ENCODE measurements at places on chromosomes 2 and 18.

GRCh38 chr18:27094621-27095020 is 90.5 kb downstream of the CHST9 start:
- DNase-seq: no peak

- DNase-seq: no peak
These were observed 60.7 kb downstream of the HAUS1 start for GRCh38 chr18:46164920-46165319.

GRCh38 chr2:31258351-31258750 is 24.4 kb downstream of the EHD3 start:
- no peak for DNase-seq

- no peak for DNase-seq
These were observed 64.8 kb upstream of the STK39 start for GRCh38 chr2:168312036-168312822.

- no peak for DNase-seq
These were observed 42.0 kb downstream of the SPC25 start for GRCh38 chr2:168848225-168848624.

GRCh38 chr2:113977660-113978523 is 88.0 kb downstream of the ACTR3 start:
- peak; percentile 7 for DNase-seq

DNA sequence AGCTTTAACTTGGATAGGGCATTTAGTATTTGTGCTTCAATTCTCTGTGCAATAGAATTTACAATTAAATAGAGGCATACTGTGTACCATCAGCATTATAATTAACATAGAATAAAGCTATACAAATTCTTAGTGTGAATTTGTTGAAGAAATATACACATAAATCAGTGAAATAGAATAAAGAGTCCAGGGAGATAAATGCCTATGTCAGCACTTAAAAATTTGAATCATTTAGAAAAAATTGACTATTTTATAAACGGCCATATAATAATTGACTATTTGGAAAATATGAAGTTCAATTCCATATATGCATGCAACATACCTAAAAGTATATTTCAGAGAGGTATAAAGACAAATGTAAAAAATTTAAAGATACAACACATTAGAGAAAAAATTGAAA is 348.7 kb downstream of the NR4A2 start:
- DNase-seq: no peak

GRCh38 chr2:77488141-77488540 is 34.0 kb downstream of the LRRTM4 start:
- DNase-seq: no peak

DNA sequence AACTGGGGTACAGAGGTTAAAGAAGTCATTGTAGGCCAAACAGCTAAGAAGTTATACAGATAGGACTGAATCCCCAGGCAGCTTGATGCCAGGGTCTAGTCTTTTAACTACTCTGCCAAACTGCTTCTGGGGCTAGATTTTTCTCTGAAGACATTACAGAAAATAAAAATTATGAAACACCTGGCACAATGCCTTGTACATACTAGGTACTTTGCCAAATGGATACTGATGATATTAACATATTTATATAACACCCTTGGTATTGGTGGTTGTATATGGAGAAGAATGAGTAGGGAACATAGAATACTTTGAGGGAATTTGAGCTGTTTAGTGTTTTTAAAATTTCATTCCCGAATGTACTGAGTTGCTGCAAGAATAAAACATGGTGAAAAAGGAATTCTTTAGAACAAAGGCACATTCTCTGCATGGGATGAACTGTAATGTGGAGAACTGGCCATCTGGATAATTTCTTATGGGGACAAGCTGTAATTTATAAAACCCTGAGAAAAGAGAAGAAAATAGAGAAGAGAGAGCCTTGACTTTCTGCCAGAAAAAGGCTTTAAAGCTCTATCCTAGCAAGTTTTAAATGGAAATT is 210.9 kb upstream of the TMEM200C start:
- peak; percentile 48 for DNase-seq

DNA sequence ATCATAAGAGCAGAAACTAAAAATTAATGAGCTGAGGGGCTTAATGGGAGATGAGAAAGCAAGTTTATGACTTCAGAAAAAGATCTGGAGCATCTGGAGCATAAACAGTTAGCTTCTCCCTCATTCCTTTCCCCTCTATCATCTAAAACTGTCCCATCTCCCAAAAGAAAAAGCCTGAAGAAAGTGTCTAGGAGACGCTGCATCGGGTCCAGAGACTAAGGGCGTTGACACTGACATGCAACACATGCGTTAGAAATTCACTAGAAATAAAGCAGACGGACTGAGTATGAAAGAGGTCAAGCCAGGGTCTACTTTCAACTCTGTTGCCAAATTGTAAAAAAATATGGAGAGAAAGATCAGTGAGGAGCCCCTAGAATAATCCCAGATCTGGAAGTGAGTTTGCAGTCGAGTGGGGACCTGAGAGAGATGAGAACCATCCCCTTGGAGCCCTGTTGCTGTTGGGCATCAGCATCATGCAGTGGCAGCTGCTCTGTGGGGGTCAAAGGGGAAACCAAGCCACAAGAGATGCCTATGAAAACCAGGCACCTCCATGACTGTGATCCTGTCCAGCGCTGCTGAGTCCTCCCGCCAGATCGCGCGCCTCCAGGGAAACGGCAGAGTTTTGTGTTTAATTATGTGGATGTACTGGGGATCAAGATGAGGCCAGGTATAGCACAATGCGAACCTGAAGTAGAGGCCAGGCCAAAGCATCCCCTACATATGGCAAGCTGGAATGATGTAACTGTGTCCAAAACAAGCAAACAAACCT is 13.9 kb downstream of the ANTXR1 start:
- DNase-seq: no peak

DNA sequence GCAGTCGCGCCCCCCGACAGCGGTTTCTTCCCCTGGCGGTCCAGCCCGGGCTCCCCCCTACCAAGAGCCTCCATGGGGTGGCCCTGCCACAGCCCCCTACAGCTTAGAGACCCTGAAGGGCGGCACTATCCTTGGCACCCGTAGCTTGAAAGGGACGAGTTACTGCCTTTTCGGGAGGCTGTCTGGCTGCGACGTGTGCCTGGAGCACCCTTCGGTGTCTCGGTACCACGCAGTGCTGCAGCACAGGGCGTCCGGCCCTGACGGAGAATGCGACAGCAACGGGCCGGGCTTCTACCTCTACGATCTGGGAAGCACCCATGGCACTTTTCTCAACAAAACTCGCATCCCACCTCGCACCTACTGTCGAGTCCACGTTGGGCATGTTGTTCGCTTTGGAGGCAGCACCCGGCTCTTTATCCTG is 475 bp downstream of the SLC4A1AP start:
- DNase-seq: no peak

GRCh38 chr2:101724125-101724474 is 26.6 kb downstream of the MAP4K4 start:
- no peak for DNase-seq

DNA sequence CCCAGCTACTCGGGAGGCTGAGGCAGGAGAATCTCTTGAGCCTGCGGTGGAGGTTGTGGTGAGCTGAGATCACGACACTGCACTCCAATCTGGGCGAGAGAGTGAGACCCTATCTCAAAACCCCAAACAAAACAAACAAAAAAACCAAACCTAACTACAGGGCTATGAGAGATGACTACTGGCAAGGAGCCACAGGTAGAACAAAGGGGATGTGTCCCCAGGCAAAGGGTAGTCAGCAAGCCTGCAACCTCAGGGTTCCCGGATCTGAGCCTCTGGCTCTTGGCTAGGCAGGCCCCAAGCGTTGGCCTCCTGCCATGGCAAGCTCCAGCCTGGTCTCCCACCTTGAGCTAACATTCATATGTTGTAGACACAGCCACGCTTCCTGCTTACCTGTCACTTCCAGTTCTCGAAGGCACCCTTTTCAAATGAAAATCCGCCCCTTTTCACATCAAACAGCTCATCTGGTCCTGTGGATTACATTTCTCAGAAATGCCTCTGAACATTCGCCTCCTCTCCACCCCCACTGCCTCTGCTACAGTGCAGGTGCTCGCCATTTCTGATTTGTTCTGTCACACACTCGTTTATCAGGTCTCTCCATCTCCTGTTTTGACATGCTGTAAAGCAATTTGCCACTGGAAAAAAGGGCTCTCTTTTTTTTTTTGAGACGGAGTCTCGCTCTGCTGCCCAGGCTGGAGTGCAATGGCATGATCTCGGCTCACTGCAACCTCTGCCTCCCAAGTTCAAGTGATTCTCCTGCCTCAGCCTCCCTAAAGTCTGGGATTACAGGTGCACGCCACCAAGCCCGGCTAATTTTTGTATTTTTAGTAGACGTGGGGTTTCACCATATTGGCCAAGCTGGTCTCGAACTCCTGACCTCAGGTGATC is 13.1 kb upstream of the ACTR3 start:
- DNase-seq: no peak

GRCh38 chr2:129721236-129721635 is 258.2 kb upstream of the RAB6C start:
- DNase-seq: no peak

GRCh38 chr2:34787341-34787740 is 1188.2 kb upstream of the FAM98A start:
- DNase-seq: no peak

GRCh38 chr18:64893349-64893748 is 744.5 kb upstream of the LINC00305 start:
- DNase-seq: no peak

DNA sequence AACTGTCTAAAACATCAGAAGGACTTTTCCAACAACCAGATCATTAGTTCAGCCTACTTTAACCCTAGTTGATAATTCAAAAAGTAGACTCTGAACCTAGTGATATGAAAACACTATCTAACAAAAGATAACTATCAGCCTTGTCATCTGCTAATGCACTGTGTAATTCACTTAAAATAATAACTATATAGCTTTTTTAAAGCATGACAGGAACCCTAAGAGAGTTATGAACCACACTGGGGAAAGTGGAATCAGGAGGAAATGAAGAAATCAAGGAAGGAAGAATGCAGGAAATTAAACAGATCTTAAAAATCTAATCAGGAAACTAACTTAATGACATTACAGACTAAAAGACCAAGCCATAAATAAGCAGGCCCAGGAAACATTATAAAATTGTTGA is 9.0 kb downstream of the B4GALT6 start:
- DNase-seq: no peak
